ENCODE measurements at places on chromosomes 7 and 10.

DNA sequence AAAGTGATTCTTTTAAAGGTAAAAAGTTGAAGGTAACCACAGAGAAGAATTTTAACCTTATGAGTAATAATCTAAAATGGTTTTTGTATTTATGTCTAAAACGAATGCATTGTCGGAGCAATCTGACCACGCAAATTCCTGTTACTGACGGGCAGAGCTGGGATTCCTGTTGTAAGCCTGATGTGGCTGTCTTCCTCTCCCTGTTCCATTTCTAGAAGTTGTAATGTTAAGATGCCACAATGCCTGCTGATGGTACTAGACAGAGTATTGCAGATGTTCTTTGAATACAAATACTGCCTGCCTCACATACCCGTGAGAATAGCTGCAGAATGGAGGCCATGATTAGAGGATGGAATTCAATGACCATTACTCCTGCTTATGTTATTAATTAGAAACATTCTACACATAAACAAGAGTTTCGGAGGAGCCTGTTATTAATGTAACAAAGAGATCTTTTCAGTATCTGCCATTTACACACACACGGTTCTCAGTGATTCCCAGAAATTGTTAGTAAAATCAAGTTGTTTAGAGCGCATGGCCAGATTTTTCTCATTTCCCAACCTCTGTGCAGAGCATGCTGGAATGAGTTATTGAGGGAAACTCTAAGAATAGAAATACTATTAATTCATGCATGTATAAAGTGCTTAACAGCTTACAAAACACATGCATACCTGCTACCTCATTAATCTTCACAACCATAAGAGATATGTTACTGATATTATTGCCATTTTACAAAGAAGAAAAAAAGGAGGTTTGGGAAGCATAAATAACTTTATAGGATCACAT, 196.8 kb downstream of the PTN start:
- no peak for DNase-seq

GRCh38 chr7:142770661-142771352, at the start of gene PRSS2:
TSS of gene PRSS2 (plus strand) at chr7:142770970. CDS start at chr7:142770983, 13 bp downstream.
- DNase-seq = no peak

- DNase-seq = no peak
These were observed 7.6 kb upstream of the CCDC201 start for GRCh38 chr7:45880433-45880860.

- DNase-seq = no peak
These were observed 17.0 kb downstream of the ATE1 start for GRCh38 chr10:121910673-121911420.

- DNase-seq = no peak
These were observed 148.5 kb downstream of the PTPN20 start for GRCh38 chr10:47059606-47060311.

GRCh38 chr10:93357680-93358079, 124.5 kb downstream of the MYOF start:
- no peak for DNase-seq

GRCh38 chr7:4787947-4788626, 12.7 kb downstream of the AP5Z1 start:
- DNase-seq = no peak

DNA sequence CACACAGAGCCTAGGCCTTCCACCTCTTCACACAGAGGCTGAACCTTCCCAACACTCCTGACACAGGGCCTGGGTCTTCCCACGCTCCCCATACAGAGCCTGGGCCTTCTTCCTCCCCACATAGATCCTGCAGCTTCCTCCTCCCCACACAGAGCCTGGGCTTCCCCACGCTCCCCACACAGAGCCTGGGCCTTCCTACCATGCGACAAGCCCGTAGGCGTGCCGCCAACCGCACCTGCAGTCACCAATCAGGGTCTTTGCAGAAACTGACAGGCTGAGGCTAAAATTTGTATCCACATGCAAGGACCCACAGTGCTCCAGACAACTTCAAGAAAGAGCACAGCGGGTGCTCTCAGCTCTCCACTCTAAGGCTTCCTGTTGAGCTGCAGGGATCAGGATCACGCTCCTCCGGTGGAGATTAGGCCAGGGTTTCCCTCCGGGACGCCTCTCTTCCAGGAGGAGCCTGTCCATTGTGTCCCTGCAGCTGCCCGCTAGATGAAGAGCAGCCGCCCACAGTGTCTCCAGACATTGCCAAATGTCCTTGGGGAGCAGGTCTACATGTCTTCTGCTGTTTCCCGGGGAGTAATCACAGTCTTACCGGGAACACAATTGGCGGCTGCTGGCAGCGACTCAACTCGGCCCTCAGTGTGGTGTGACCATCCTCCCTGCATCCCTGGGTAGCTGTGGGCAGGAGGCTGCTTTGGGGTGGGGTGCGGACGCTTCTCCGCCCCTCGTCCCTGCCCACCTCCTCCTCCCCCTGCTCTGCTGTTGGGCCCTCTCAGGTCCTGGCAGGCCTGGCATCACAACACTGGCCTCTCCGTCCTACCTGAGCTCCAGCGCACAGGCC, 9.7 kb downstream of the CFAP46 start:
- no peak for DNase-seq

- no peak for DNase-seq
These were observed 10.5 kb upstream of the LAMB4 start for GRCh38 chr7:108140671-108141070.

GRCh38 chr7:22399091-22399490, 42.1 kb upstream of the RAPGEF5 start:
- no peak for DNase-seq

DNA sequence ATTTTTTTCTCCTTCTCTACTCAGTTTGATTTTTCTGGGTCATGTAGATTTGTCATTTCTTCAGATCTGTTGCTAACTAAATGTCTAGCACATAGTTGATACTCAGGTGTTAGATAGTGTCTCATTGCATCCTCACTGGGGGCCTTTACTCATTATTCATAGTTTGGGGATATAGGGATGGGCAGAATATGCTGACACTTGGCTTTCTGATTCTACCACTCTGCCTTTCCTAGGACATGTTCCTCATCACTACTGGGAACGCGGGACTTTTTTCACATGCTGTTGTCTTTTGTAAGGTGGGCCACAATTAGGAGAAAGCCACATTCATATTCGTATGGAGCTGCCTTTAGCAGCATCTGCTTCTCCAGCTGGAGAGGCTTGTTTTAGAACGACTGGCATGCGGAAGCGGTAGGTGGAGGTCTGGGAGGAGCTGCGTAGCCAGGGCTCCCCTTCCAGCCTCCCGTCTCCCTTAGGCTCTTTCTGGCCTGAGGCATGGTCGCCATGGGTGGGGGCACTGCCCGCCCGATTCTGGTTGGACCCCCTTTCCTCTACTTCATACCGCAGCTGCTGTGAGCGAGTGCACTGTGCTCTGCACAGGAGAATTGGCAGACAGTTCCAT, 78.8 kb downstream of the SND1 start:
- no peak for DNase-seq

DNA sequence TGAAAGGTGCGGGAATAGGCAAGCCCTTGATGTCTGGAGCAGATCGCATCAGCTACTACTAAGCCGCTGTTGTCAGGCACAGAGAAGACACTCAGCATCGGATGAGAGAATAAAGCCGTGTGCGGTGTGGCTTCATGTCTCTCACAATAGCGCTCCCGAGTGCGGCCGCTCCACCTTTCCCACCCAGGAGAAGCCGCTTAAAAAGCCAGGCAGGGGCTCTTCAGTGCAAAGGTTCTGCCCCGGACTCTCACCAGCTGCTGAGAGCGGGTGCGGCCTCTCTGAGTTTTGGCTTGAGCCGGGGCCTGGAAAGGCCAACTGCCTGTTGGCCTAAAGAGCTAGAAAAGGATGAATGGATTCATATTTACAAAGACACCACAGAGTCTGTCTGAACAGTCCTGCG, 600.6 kb downstream of the DNAJB6 start:
- DNase-seq = no peak
